Activated CD8-positive, alpha-beta T cell treated with anti-CD3 and anti-CD28 coated beads, Interleukin-2, amount 10 ng/mL, durations not matched to agents 7 days and 5 days (primary cell): ENCODE measurements at places on chromosomes 3 and 15. TPM values are rescaled to one million over a fixed set of nuclear protein-coding genes. Genes with fewer than 3 reads are reported as not detected.

RSL24D1 gene
- 79.6 TPM for total RNA-seq

CPN2 gene
- total RNA-seq = not detected

COL8A1 gene
- total RNA-seq = not detected

SLCO3A1 gene
- total RNA-seq = 29.3 TPM

SMCO1 gene
- 0.13 TPM for total RNA-seq

ZCWPW2 gene
- total RNA-seq = 0.31 TPM

CFAP20DC gene
- 1.6 TPM for total RNA-seq

TERC gene
- 10.8 TPM for total RNA-seq

DUOXA2 gene
- not detected for total RNA-seq

EMC7 gene
- total RNA-seq = 58.4 TPM

HYAL1 gene
- total RNA-seq = not detected

PLSCR1 gene
- total RNA-seq = 177 TPM

RSRC1 gene
- 44.9 TPM for total RNA-seq

DNA sequence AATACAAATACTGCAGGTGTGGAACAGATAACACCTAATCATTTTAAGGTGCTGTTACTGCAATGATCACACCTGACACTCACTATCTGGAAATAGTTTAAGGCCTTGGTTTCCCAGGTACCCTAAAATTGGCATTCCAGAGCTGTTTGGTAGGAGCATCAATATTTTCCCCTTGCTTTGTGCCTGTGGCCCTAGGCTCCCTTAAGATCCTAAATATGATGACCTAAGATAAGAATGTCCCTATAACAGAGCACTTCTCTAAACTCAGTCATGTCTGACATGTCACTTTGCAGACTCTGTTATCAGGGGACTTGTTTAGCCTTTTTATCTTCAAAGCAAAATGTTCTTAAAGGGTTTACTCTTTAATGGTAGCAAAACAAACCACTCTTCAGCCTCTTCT, 115.9 kb upstream of the STRIT1 start:
- DNase-seq = no peak

GRCh38 chr3:11568503-11569155, 75.1 kb downstream of the VGLL4 start:
- no peak for DNase-seq

- peak; percentile 67 for DNase-seq
Measured at GRCh38 chr3:49013738-49014660, 4.4 kb downstream of the DALRD3 start.

DNA sequence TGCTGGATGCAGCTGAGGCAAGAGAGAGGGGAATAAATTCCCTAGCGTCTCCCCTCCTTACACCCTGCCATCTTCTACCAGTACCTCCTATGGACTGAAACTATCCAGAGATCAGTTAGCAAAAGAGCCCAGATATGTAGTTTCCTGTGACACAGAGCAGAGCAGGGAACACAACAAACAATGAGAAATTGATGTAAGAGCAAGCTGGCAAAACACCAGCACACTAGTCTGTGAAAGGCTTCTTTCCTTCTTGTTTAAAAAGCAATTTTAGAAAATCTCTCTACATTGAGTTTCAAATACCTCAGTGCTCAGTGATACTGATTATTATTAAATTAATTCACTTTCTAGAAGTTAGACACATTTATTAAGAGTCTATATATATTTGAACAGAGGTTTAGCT, 215.6 kb upstream of the AZI2 start:
- no peak for DNase-seq

DNA sequence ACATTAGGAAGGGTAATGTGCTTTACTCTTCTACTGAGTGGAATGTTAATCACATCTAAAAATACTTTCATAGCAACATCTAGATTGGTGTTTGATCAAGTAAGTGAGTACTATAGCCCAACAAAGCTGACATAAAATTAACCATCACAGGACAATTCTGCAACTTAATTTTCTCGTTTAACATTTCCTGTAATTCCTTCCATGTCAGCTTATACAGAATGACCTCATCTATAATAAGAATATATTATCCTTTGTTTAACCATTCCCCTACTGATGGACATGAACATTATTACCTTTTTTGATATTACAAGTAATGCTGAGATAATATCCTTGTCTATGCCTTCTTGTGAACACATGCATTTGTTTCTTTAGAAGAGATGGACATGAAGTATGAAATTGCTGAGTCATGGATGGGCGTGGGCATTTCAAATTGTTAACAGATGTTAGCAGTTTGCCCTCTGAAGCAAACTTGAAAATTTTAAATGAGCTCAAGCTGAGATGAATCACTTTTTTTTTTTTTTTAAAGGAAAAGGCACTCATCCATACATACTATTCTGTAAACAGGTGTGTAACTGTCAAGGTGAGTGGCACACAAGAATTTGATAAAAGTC, 85.1 kb downstream of the OXNAD1 start:
- no peak for DNase-seq

- DNase-seq = no peak
Measured at GRCh38 chr15:86384186-86384585, 304.5 kb downstream of the AGBL1 start.

DNA sequence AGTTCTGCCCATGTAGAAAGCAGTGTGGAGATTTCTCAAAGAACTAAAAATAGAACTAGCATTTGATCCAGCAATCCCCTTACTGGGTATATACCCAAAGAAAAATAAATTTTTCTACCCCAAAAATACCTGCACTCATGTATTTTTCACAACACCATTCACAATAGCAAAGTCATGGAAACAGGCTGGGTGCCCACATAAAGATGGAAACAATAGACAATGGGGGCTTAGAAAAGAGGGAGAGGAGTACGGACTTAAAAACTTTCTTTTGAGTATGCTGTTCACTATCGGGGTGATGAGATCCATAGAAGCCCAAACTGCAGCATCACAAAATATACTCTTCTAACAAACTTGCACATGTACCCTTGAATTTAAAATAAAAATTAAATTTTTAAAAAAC, 345.1 kb upstream of the CCDC54 start:
- no peak for DNase-seq

DNA sequence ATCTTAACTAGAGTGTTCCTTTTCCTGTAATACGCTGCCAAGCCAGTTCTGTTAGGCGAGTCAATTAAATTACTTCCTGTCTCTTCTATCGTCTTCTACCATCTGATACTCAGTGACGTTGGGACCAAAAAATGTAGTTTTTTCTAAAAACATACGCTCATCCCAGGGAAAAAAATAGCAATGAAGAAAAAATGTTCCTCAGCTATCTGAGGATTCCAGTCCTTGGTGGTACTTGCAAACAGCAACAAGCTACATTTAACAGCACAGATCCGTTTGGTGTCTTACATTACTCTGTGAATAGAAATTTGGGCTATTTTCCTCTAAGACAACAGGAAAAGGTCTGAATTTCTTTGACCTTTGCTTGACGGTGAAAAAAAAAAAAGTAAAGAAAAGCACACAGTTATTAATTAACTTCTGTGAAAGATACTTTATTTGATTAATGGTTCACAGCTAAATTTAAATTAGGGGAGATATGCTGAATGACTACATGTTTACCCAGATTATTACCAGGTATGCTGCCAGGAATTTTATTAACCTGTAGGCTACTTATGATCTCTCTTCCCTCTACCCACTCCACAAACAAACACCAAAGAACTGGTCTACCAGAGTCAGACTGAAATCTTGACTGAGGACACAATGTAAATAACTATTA, 254.4 kb upstream of the ZPLD1 start:
- DNase-seq = no peak

- DNase-seq = no peak
Measured at GRCh38 chr3:143559296-143559695, 289.0 kb downstream of the SLC9A9 start.

- no peak for DNase-seq
Measured at GRCh38 chr15:45910671-45911070, 275.8 kb downstream of the SQOR start.

GRCh38 chr15:47376190-47376589, 341.1 kb upstream of the SEMA6D start:
- DNase-seq = no peak

- no peak for DNase-seq
Measured at GRCh38 chr15:90040618-90041017, 39.5 kb downstream of the ZNF710 start.

DNA sequence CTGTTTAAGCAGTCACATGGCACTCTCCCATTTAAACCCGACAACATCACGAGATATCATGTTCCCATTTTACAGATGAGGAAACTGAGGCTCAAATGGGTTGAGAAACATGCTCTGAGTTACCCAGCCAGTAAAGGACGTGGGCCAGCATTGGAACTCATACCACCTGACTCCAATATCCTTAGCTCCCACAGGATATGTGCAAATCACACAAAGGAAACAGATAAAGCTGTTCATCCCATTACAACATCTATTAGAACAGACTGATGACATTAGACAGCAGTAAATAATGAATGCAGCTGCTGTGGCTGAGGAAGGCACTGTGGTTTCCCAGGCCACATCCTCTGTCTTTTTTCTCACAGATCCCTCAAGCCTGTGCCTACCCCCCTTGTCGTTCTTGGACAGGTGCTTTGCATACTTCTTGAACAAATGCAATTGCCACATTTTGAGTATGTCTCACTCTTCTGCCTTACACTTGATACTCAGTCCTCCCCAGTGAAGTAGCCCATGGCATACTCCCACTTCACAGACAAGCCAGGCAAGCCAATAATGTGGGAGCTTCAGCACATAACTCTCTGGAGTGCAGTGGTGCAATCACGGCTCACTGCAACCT, 17.7 kb downstream of the FRMD4B start:
- DNase-seq = peak; percentile 80

DNA sequence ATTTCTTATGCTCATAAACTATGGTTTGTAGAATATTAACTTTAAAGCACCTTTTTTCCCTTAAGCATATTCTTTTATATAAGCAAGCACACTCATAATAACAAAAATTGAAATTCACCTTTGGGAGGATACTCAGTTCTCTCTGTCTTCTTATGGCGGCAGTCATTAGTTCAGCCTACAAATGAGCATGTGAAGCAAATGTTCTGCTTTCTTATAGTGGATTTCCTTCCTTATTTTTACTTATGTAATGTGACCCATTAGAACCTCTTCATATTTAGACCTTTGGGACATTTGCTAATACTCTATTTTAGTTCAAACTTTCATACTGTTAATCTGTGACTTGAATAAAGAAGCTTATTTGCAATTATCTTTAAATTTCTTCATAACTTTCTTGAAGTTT, at the start of gene P2RY13:
Gene P2RY13, minus strand, starts transcription at position 187 of the 400 bp plus-strand sequence. Its CDS starts 21 bp downstream, at position 166.
- no peak for DNase-seq

DNA sequence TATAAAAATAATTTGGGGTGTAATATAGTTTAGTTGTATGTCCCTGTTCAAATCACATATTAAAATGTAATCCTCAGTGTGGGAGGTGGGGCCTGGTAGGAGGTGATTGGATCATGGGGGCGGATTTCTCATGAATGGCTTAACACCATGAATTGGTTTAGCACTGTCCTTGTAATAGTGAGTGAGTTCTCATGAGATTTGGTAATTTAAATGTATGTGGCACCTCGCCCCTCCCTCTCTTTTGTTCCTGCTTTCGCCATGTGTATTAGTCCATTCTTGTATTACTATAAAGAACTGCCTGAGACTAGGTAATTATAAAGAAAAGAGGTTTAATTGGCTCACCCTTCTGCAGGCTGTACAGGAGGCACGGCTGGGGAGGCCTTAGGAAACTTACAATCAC, 83.9 kb downstream of the ANXA2 start:
- DNase-seq = no peak

- DNase-seq = no peak
Measured at GRCh38 chr15:60871152-60871551, 357.9 kb downstream of the RORA start.

DNA sequence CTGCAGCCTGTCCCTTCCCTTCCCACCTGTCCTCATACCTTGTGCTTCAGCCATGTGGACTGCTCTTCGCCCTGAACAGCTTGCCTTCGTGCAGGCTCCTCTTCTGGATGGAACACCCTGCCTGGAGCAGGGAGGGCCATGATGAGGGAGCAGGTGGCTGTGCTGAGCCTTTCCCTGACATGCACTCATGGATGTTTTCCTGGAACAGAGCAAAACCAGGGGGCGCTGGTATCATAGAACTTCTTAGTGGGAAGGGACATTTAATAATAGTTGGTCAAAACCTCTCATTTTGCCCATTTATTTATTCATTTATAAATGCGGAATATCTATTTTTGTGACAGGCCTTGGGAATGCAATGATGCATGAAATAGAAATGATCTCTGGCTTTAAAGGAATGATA, 149.3 kb downstream of the CACNA1D start:
- no peak for DNase-seq

GRCh38 chr3:142993958-142994442, 7.4 kb upstream of the U2SURP start:
- DNase-seq = peak; percentile 75
